Esophagus squamous epithelium (tissue), 5 donors: ENCODE measurements at places on chromosomes 7 and 10.

DNA sequence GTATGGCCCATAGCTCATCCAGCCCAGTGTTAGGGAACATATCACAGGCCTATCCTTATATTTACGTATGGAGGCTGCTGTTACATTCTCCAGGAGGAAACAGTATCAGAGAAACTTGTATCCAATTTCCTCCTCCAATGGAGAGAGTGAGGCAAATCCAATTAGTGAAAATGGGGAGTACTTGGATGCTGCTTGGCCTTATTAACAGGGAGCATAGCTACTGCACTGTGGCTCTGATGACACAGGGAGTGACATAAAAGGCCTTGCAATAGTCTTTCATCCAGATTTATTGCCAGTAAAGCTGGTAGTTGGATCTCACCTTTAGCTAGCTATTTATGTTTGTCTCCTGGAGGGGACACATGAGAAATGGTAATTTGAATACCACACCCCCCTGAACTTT lies 313.2 kb upstream of the MTPN start:
- DNase-seq = no peak

- no peak for DNase-seq
Measured at GRCh38 chr7:66964411-66964810, 31.0 kb downstream of the SBDS start.

- no peak for DNase-seq
Measured at GRCh38 chr10:116756277-116756676, 13.9 kb upstream of the HSPA12A start.

DNA sequence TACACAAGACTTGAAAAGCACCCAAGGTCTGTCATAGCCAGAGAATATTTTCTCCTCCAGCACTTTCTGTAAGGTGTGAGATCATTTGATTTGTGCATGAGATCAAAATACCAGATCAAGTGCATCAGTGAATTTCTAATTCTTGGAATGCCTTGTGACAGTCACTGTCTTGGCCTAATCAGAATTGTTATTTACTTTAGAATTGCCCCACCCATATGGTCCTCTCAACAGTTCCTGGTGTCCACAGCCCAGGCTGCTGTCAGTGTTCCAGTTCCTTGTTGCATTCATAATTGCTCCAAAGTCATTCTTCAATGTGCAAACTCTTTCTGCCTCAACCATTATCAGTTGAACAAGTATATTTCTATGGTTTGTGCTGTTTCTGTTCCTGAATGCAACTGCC lies 770.2 kb downstream of the NRG3 start:
- DNase-seq = no peak

DNA sequence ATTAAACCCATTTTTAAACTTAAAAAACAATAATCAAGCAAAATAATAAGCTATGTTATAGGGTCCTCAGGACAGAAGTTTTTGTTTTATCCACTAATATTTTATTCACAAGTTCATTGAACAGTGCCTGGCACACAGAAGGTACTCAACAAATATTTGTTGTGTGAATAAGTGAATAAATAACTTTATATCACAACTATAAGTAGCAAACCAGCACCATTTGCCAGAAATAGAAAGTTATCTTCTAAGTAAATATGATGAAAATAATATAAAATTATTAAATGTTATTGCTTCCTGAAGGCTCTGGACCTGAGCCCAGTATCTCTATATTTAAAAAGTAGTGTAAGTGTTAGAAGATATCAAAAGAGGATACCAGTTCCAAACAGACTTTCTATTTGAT lies 29.1 kb upstream of the SEPTIN7 start:
- no peak for DNase-seq

- no peak for DNase-seq
Measured at GRCh38 chr10:74642901-74643595, 183.4 kb upstream of the KAT6B start.

DNA sequence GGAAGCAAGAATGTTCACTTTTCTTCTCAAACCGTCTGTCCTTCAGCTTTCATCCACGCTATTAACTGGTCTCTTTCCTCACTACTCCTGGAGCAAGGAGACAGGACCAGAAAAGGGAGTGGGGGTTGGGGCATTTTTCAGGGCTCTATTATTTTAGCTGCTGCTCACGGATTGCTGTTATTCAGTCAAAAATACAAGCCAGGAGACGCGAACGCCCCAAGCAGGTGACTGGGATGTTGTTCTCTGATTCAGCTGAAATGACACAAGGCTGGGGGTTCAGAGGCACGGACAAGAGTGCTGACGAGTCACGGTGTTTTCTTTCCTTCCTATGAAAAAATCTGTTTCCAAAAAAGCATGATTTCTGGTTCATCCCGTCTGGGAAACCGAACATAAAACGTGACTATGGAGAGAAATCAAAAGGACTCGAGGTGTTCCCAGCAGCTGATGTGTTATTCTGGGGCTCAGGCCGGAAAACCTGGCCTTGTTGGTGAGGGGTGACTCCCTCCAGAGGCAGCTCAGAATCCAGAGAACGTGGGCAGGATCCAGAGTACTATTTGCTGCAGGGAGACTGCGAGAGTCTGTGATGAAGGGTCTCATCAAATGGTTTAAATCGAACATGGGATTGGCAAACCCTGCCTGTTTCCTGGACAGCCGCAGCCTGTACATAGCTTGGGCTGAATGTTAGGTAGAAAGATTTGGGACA lies 3.5 kb upstream of the INHBA start:
- no peak for DNase-seq

DNA sequence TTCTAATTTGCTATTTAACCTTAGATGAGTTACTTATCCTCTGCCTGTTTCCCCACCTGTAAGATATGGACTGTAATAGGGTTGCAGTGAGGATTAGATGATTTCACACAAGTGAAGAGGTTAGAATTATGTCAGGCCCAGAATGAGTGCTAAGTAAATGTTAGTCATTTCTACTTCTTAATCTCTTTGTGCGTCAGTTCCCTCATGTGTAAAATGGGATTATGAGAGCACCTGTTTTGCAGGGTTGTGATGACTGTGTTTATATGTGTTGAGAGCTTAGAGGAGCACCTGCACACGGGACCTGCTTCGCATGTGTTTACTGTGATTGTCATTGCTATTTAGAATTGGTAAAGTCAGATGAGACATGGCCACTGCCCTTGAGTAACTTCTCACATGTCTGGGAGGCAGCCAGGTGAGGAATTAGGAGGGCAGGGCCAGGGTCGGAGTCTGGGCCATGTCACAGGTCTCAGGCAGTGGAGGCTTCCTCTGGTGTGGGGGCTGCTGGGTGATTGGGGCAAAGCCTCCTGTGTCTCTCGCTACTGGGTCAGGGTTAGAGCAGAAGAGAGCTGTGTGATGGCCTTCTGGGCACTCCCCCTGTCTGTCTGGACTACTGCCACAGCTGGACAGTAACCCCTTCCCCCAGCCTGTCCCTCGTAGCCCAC lies 106.7 kb downstream of the WDFY4 start:
- no peak for DNase-seq

DNA sequence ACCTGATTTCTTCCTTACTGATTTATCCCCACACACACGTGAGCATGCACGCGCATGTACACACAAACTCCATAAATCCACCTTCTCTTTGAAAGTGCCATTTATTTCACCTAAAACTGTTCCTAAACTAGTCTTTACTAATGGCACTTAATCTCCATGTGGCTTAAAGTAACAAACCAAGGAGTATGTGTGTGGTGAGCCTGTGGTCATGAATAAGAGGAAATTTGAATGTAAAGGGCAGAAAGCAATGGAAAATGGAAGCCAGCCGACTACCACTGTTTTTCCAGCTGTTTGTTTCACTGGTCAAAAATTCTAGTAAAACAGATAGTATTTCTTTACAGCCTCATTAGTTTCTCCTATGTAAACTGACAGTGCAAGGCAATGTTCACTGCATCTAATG lies 23.8 kb downstream of the SEMA3C start:
- no peak for DNase-seq

- DNase-seq = no peak
Measured at GRCh38 chr7:42766782-42767423, 145.0 kb downstream of the C7orf25 start.

- no peak for DNase-seq
Measured at GRCh38 chr7:102047-102711, 90.2 kb upstream of the FAM20C start.

GRCh38 chr7:134355004-134355525 lies 38.3 kb upstream of the SLC35B4 start:
- no peak for DNase-seq

DNA sequence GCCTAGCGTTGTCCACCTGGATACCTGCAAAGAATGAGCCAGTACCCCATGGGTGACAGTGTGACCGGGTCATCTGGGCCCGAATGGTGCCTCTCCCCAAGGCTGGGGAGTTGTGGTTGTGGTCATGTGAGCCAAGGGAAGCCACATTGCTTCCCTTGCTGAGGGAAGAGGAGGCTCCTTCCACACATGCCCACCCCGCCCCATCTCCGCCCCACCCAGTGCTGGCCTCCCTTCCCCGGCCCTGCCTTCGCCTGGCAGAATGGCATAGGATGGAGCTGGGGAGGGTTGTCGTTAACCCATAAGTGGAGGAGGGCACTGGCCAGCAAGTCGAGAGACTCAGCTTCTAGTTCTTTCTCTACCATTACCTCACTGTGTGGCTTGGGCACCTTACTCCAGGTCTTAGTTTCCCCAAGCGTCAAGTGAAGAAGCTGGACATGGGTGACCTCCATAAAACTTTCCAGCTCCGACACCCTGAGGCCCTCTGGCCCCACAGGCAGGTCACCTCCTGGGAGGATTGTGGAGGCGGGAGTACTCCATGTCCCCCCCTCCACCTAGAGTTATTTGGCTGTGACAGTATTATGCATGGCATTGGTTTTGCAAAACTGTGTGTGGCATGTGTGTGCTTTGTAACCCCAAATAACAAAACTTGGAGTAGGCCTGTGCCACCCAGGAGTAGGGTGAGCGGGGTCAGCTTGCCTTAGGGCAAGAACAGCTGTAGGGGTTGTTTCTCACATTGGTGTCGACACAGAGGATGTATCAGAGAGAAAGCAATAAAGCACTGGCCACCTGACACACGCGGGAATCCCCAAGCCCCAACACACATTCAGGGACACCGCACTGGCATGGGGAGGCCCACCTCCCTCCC lies 90.5 kb upstream of the MACROH2A2 start:
- no peak for DNase-seq

DNA sequence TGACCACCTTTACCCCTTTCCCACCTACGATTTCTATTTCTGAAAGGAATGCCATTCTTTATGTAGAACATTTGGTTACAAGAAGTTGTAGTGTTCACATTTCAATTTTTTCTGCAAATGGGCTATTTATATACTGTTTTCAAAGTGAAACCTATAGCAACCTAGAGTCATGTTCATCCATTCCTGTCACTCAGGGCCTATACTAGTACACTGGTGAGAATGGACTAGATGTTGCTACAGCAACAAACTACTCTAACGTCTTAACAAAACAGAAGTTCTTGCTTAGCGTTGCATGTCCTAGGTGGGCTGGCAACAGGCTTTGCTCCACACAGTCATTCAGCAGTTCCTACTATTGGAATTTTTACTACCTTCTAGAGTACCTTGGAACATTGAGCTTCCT lies 16.3 kb downstream of the CASD1 start:
- no peak for DNase-seq
